ENCODE measurements at places on chromosomes 1 and 21. TPM values are rescaled to one million over a fixed set of nuclear protein-coding genes. Genes with fewer than 3 reads are reported as not detected.

Gene NGF
- 0.47 TPM for total RNA-seq

Gene ZNF678
- total RNA-seq = 10.2 TPM

Gene RASAL2
- total RNA-seq = 8.3 TPM

Gene NECTIN4
- total RNA-seq = not detected

Gene HTR1D
- total RNA-seq = 0.20 TPM

Gene TBX19
- total RNA-seq = 2.5 TPM

Gene APH1A
- total RNA-seq = 144 TPM

Gene PARK7
- total RNA-seq = 352 TPM

Gene RHD
- not detected for total RNA-seq

Gene OR2M3
- 0.15 TPM for total RNA-seq

Gene DFFB
- 9.2 TPM for total RNA-seq

Gene NUDT17
- total RNA-seq = 3.4 TPM

Gene CELA2A
- total RNA-seq = not detected

Gene REN
- not detected for total RNA-seq

Gene ADAMTS4
- total RNA-seq = 28.6 TPM

Gene TBX15
- total RNA-seq = 0.32 TPM

Gene LORICRIN
- total RNA-seq = not detected

Gene RAB25
- 0.47 TPM for total RNA-seq

Gene MROH9
- not detected for total RNA-seq

Gene PIGM
- total RNA-seq = 5.3 TPM

Gene LCE1A
- total RNA-seq = not detected

Gene IGSF9
- total RNA-seq = 7.1 TPM

Gene B4GALT3
- total RNA-seq = 55.1 TPM
